Stimulated activated CD4-positive, alpha-beta T cell treated with anti-CD3 and anti-CD28 coated beads, Interleukin-1b, Interleukin-23, amount 100 ng/mL, for 1 hour (primary cell): ENCODE measurements at places on chromosomes 4 and X.

- no peak for DNase-seq
Measured at GRCh38 chr4:38752941-38753806, 29.6 kb downstream of the TLR10 start.

GRCh38 chr4:112023402-112023950, 121.8 kb upstream of the FAM241A start:
- DNase-seq, result no peak

DNA sequence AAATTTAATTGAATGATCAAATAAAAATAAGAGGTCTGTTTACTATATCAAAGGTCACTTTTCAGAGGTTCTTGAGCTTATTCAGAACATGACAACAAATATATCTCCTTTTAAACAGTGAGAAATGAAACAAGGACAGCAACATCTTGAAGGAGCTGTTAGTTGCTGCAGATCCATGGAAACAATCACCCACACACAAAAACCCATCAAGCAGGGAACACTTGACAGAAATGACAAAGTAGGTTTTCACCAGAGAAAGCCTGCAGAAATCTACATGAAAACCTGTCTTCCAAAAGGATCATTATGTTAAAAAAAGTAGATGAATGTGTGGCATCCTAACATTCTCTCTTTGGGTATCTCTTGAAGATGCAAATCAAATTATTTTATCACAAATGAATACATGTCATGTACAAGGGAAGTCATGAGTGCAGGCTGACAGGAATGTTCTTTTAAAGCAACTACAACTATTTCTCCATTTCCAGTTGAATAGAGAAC, 203.0 kb downstream of the GRIA2 start:
- no peak for DNase-seq

DNA sequence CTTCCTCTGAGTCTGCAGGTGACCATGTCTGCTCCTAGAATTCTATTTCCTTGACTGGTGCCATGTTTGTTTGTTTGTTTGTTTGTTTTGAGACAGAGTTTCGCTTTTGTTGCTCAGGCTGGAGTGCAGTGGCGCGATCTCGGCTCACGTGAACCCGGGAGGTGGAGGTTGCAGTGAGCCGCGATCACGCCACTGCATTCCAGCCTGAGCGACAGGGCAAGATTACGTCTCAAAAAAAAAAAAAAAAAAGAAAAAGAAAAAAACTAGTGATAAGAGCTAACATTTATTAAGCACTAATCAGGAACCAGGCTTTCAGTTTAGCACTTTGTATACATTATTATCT, 7.2 kb downstream of the SAT1 start:
- no peak for DNase-seq

- no peak for DNase-seq
Measured at GRCh38 chrX:11239230-11239629, 54.0 kb upstream of the AMELX start.

DNA sequence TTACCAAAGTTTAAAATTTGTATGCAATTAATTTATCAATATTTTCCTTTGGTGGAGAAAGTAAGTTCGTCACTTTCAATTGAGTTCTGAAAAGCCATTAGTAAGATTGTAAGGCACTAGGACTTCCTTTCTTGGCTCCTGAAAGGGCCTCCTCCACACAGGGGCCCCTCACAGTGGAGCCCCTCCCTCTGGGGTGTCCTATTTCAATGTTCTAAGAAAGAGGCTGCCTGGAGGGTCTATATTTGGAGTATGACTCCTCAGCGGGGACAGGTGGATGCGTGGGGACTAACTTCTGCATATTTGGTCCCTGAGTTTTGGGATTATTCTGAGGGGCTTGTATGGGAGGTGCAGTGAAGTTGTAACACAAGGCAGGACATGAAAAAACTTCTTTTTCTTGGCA, 1.6 kb upstream of the ARMCX4 start:
- DNase-seq, result no peak

DNA sequence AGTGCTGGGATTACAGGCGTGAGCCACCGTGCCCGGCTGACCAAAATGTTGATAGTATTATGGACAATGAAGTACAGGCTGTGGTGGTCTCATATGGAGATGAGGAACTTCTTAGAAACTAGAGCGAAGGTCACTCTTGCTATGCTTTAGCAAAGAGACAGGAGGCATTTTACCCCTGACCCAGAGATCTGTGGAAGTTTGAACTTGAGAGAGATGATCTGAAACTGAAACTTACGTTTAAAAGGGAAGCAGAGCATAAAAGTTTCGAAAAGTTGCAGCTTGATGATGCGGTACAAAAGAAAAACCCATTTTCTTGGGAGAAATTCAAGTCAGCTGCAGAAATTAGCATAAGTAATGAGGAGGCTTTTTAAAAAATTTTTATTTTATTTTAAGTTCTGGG, 8.5 kb upstream of the CTAG2 start:
- no peak for DNase-seq

GRCh38 chrX:100381619-100382018, 28.5 kb downstream of the PCDH19 start:
- DNase-seq, result no peak

- no peak for DNase-seq
Measured at GRCh38 chrX:153673428-153674218, at the start of gene PNCK. PNCK (minus strand) TSS chrX:153673813; CDS start chrX:153673076, 737 bp downstream.

GRCh38 chr4:11497972-11498371, 69.3 kb upstream of the HS3ST1 start:
- DNase-seq, result no peak

DNA sequence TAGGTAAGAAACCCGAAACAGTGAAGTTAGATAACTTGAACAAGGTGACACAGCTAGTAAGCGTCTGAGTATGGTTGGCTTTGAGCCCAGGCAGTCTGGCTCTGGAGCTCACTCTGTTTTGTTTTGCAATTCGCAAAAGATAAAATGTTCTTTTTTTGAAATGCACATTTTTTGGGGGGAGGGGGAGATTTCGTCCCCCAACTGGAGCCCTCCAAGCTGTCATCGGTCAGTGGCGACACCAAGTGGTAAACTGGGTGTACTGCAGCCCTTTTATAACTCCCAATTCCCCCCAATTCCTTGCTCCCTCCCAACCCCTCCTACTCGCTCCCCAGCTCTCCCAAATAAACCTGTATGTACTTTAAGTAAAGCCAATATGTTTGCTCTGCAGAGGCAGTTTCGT, 2.8 kb upstream of the CLCN5 start:
- peak; percentile 2 for DNase-seq

DNA sequence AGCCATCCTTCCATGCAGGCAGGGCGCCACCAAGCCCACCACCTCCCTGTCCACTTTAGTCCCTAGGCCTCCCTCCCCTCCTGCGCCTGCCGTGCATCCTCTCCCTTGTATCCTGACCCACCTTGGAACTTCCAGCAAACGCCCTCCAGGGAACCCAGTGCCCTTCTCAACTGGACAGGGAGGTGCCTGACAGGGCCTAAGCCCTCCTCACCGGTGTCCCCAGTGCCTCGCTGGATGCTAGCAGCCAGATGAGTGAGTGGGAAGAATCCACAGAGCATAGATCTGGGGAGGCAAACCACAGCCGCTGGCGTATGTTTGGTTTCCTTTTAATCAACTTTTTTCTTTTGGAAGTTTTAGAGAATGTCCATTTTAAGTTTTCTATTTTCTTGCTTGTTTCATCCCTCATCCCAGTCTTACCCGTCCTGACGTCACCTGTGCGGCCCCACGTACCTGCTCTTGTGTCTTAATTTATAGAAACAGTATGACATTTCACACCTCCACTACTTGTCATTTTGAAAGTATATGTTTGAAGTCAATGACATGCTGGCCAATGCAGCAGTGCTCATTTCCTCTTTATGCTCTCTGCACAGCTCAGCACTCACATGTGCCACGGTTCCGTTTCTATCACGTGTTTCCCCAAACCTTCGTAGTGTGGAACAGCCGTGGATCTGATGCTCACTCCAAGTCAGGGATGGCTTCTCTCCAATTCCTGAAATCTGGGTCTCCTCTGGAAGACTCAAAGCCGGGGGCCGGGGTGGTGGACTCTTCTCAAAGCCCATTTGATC, 3.4 kb upstream of the HMX1 start:
- no peak for DNase-seq

DNA sequence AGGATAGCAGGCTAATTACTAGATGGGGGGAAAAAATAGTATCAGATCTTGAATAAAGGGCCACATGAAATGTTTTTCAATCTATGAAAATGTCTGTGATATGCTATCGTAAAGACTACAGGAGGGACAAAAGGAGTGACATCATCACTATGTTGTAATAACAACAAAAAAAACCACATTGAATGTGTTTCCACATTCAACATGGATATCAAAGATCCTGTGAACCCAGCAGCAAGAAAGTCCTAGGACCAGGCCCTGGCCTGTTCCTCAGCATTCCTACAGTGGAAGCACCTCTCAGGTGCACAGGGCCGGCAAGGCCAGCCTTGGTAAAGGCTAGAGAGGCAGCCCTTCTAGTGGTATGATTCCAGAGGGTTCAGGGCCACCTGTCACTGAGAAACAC, 118.3 kb downstream of the RELL1 start:
- DNase-seq, result no peak

GRCh38 chr4:86910369-86910768, 18.1 kb upstream of the C4orf36 start:
- DNase-seq, result no peak

GRCh38 chr4:117137145-117137544, 51.8 kb upstream of the TRAM1L1 start:
- DNase-seq, result no peak

DNA sequence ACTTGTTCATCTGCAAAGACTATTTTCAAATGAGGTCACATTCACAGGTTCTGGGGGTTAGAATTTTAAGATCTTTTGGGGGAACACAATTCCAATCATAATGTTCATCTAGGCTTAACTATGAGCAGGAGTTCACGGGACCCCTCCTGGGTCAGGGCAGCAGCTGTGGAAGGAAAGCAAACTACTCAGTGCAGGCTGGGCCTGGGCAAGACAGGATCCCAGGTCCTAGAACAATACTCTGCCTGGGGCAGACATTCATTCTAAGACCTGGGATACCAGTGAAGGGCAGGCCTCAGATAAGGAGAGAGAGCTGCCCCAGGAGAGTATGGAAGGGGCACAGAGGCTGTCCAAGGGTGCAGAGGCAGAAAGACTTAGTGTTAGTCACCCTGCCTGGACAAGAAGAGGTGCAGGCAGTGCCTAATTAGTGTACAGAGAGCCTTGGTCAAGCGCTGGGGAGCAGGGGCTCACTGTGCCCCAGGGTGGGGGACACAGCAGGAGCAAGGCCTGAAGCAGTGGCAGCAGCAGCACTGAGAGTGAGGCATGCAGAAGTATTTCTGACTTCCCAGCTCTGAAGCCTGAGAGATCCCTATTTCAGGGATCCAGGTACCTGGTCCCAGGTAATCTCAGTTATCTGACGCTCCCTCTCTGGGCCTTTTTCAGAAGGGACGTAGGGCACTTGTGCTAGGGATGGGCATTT, 123.0 kb upstream of the MAMLD1 start:
- no peak for DNase-seq

DNA sequence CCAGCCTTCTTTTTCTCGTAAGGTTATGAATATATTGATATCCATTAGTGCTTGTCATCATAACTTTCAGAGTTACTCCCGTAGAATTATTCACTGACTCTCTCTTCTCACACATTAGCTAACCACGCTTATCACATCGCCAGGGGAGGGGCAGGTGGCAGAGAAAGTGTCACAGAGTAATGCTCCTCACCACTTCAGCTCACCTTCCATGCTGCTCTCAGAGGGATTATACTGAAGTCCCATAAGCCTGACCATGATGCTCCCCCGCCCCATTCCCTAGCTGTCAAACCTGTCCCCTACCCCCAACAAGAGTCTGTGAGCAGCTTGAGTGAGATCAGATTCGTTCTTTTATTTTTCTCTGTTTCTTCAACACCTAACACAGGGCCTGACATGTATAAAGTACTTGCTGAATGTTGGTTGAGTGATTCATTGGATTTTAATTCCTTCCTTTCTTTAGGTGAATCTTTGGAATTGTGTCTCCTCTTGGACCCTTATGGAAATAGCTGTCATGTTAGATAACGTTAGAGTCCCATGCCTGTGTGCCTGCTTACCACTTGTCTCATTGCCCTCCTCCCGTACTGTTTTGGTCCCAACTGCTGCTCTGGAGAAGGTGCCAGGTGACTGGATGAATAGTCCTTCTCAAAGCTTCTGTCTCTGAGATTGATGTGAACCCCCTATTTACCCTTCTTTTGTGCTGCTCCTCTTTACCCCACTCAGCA, 55.1 kb downstream of the RS1 start:
- no peak for DNase-seq

GRCh38 chr4:70737409-70737808, 15.6 kb downstream of the RUFY3 start:
- DNase-seq, result no peak

GRCh38 chr4:81353861-81354260, 117.8 kb downstream of the RASGEF1B start:
- no peak for DNase-seq

DNA sequence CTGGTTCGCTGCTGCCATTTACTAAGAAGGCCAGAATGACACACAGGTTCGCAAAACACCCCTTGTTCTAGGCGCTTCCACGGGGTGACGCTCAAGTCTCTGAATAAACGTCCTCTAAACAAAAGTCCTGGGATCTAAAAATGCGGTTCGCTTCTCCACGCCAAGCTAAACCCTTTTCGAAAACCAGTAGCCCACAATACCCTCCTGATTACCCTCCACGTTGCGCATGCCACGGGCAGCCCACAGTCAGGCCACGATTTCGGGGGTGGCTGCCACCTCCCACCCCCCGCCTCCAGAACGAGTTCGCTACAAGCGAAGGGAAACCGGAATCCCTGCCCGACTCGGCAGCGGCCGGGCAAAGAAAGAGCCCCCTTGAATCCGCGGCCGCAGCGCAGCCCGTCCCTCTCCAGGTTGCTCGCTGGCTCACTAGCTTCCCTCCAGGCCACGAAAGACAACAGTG, 423 bp downstream of the RPL39 start:
- peak; percentile 10 for DNase-seq

GRCh38 chr4:76420188-76420761, 666 bp downstream of the CCDC158 start:
- no peak for DNase-seq

- DNase-seq, result no peak
Measured at GRCh38 chr4:90415116-90415515, 287.9 kb downstream of the CCSER1 start.
